ENCODE measurements at places on chromosomes 2 and 18.

DNA sequence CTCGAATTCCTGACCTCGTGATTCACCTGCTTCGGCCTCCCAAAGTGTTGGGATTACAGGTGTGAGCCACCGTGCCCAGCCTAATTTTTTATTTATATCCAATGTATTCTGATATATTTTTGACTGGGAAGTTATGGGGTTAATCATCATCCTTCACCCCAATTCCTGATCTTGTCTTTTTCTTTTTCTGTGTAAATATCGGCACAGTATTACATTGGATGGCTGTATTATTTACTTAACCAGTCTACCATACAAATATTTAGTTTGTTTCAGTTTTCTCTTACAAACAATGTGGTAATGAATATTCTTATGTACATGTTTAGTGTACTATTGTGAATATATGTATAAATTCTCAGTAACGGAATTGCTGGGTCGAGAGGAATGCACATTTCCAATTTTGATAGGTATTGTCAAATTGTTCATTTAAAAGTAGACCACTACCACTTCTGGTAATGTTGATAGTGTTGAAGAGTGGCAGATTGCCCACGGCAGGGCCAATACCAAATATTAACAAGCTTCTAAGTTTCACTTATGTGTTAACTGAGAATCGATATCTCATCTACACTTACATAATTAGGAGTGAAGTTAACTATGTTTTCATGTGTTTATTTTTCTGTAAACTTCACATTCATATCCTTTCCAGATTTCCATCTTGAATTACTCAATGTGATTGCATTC is 196.7 kb downstream of the ALPK2 start:
- DNase-seq = no peak

DNA sequence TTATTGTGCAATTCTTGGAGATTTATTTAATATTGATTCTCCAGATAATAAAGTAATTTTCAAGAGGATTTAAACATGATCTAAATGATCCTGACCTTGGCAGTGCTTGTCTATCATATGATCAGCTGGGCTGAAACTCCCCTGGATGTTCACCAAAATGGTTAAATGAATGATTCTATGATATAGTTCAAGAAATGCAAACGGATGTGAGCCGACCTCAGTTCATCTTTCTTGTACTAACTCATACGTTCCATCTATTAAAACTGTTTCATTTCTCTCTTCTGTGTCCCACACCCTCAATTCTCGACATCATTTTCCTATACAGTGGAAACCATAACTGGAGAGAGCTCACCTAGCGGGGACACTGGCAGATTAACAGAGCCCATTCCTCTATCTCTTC is 281.7 kb upstream of the CCDC68 start:
- DNase-seq = no peak

- no peak for DNase-seq
Measured at GRCh38 chr2:215707608-215708007, 271.7 kb upstream of the FN1 start.

DNA sequence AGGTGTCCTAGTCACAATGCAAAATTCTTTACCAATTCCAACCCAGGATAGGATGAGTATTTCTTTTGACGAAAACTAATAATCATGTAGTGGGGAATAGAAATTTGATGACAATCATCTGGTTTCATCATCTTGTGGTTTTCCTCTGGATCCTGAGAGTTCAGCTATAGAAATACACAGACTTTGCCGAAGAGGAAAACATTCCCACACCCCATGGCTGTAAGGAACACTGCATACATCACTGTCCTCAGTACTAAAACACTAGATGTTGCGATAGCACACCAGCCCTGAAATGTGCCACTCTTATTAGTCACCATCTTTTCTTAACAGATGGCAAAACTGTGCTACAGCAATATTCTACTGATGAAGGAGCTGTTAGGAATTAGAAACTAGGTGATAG is 29.4 kb downstream of the CERKL start:
- DNase-seq = no peak

DNA sequence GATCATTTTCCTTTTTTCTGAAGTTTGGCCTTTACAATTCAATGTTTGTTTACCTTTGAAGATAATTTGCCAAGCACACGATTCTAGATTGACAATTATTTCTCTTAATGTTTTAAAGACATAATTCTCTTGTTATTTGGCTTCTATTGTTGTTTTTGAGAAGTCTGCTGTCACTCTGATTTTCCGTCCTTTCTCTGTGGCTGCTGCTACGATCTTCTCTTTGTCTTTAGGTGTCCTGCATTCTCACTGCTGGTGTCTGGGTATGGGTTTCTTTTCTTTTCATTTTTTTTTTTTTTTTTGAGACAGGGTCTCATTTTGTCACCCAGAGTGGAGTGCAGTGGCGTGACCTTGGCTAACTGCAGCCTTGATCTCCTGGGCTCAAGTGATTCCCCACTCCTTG is 15.1 kb upstream of the FAM228A start:
- DNase-seq = no peak

DNA sequence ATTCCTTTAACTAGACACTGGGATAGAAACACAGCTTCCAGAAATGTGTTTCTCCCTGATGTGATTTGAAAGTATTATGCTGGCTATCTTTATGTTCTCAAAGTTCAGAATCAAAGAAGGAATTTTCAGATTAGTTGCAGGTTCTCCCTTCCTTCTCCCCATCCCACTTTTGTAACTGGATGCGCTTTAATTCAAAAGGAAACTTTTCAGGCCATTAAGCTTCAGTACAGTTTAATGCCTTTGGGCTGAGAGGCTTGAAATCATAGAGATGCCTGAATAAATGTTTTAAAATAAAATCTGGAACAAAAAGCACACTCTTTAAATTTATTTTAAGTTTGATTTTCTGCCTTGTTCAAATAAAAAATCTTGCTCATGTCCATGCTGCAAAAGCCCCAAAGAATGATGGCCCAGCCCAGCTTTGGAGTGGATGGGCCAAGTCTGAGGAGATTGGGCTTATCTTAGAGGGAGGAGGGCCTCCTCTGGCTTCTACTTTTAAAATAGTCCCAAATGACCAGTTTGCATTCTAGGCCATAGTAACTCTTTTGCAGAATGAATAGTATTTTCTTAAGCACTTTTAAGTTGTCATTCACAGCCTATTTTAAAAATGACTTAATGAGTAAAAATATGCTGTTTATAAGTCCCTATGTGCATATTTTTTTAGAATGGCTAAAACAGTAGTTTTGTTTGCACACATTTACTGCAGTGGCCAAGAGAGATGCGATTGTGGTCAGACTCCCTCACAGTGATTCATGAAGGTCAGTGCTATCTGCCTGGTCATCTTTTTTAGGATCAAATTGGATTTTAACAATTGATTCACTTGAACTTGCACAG is 129.2 kb downstream of the MTX2 start:
- no peak for DNase-seq

DNA sequence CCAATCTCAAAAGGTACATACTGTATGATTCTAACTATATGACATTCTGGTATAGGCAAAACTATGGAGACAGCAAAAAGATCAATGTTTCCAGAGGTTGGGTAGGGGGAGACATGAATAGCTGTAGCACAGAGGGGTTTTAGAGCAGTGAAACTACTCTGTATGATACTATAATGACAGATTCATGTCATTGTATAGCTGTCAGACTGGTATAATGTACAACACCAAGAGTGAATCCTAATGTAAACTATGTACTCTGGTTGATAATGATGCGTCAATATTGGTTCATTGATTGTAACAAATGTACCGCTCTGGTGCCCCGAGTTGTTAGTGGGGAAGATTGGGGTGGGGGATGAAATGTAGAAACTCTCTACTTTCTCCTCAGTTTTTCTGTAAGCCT is 172.4 kb upstream of the SPOPL start:
- DNase-seq = no peak

DNA sequence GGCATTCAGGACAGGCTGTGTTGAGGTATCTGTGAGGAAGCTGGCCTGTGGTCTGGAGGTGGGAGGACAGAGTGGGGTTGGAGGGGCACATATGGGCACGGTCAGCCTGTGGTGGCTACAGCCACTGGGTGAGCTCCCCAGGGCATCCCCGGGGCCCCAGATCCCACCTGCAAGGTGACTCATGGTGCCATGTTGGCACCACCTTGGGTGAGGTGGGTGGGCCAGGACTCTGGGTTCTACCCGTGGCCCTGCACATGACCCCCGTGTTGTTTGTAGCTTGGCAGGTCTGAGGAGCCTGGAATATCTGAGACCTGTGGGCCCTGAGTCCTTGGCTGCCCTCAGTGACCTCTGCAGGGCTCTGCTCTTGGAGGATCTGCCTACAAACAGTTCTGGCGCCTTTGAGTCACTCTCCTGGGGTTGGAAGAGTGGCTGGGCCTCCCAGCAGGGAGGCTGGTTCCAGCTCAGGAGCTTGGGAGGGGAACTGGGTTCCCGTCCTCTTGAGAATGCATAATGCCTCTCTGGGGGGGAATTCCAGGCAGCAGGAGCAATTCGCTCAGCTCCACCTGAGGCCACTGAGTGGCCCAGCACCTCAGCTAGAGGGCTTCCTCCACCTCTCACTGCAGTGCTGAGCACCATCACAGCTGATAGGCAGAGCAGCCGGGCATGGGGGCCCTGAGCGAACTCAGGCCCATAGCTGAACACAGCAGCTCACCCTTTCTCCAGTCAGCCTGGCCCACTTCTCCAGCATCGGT is 105.1 kb downstream of the DYSF start:
- DNase-seq = no peak

DNA sequence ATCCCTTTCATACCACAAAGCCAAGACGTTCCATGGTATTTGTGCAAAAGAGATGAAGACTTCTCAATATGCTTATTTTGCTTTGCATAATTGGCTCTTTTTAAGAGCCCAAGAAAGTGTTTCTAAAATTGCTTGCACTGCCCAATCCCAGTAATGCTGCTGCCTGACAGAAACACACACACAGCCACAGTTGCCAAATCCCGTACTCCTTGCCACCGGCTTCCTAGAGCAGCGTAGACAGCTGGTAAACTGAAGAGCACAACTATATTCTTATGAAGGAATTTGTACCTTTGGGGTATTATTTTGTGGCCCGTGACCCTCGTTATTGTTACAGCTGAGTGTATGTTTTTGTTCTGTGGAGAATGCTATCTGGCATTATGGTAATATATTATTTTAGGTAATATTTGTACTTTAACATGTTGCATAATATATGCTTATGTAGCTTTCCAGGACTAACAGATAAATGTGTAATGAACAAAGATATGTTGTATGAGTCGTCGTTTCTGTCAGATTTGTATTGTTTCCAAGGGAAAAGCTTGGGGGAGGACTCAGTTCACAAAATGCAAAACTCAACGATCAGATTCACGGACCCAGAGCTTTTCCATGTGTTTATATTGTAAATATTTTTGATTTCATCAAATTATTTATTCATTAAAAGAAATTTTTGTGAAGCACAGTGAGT is 202.9 kb upstream of the RAB12 start:
- DNase-seq = no peak

DNA sequence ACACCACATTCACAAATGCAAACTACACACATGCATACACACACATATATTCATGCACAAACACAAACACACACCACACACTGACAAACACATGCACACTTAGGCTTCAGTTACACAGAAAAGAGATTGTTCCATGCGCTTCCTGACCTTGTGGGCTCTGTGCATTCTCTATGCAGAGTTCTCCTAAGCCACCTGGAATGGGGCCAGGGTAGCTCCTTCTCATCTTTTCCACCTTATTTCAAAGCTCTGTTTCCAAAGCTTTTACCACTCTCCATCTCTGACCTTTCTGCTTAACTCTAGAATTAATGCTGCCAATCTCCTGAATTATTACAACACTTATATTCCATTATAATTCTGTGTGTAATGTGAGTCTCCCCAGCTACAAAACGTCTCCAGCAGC is 522.3 kb upstream of the MYT1L start:
- DNase-seq = no peak

GRCh38 chr2:203177361-203177760 is 61.5 kb upstream of the CYP20A1 start:
- DNase-seq = no peak

GRCh38 chr18:65592435-65592834 is 158.4 kb upstream of the CDH7 start:
- no peak for DNase-seq

Data from stimulated activated CD8-positive, alpha-beta memory T cell treated with anti-CD3 and anti-CD28 coated beads, Interleukin-4, amount 100 ng/mL, for 1 hour (primary cell).